KG1 (cell line): ENCODE measurements at places on chromosomes 6 and 20.

GRCh38 chr6:114344971-114345275 is 2.1 kb upstream of the HS3ST5 start:
- DNase-seq: no peak

GRCh38 chr6:3196770-3197169 is 30.7 kb downstream of the TUBB2B start:
- DNase-seq: no peak

DNA sequence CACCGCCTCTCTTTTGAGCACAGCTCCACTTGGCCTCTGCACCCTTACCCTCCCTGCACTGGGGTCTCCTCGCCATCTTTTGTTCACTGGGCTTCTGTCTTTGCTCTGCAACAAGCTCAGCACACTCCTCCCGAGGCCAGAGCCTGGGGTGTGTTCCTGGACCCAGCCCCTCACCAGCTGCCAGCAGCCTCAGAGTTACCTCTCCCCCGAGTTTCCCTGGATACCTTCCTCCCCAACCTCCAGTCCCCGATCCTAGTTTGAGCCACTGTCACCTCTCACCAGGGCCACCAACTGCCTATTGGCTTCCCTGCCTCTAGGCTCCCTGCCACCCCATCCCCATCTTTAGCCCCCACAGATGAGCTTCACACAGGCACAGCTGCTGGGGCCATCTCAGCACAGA is 12.3 kb downstream of the CYP21A2 start:
- no peak for DNase-seq

GRCh38 chr20:52426856-52427255 is 235.3 kb upstream of the ZFP64 start:
- DNase-seq: no peak

- no peak for DNase-seq
Measured at GRCh38 chr6:118012944-118013343, 105.9 kb downstream of the SLC35F1 start.

- DNase-seq: no peak
Measured at GRCh38 chr6:72401865-72402264, 220.0 kb upstream of the KCNQ5 start.

DNA sequence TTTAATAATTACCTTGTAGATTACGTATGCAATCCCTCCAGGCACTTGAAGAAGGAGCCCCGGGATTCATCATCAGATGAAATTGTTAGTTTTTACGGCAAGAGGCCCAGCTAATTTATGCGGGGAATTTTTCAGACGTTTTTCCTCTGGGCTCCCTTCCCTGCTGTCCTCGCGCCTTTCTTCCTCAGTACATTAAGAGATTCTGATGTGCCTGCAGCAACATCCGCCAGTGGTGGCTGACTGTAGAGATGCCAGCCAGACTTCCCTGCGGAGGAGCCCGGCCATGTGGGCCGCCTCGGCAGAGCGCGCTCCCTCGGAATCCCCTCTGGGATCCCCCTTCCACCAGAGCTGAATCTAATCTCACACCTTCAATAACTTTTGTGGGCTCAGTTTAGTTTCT is 46.4 kb upstream of the POU3F2 start:
- DNase-seq: no peak
